Fibroblast of pulmonary artery (primary cell): ENCODE measurements at places on chromosomes 1 and 21.
A peak's percentile ranks its signal among the peaks of the same experiment; 100 is the strongest.

GRCh38 chr1:234746798-234747196 is 136.8 kb upstream of the IRF2BP2 start:
- no peak for DNase-seq

- DNase-seq, result no peak
Measured at GRCh38 chr1:42817440-42817767, 207 bp upstream of the SVBP start.

GRCh38 chr1:99374109-99374508 is 109.8 kb downstream of the PLPPR4 start:
- DNase-seq, result no peak

GRCh38 chr1:226601456-226601855 is 52.9 kb downstream of the STUM start:
- DNase-seq, result no peak

- no peak for DNase-seq
Measured at GRCh38 chr1:118304722-118305359, 119.8 kb upstream of the SPAG17 start.

GRCh38 chr1:98920441-98921110 is 84.1 kb downstream of the PLPPR5 start:
- DNase-seq, result peak; percentile 34

- no peak for DNase-seq
Measured at GRCh38 chr1:173869021-173869359, 810 bp downstream of the ZBTB37 start.

DNA sequence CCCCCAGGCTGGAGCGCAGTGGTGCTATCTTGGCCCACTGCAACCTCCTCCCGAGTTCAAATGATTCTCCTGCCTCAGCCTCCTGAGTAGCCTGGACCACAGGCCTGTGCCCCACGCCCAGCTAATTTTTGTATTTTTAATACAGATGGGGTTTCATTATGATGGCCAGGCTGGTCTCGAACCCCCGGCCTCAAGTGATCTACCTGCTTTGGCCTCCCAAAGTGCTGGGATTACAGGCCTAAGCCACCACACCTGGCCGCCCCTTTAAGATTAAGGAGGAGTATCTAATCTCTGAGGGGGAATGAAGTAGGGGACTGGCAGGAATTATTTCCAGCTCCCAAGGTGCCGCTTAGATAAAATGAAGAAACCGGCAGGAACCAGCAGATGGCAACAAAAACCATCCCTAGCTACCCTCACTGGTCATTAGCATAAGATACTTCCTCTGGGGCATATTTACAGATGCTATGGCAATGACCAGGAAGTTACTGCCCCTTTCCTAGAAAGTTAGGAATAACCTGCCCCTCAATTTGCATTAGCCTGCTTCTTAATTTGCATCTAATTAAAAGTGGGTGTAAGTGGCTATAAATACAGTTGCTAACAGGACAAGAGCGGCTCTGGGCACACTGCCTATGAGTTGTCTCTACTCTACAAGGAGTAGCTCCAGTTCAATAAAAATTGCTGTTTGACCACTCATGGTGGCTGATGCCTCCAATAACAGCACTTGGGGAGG is 7.1 kb upstream of the NSUN4 start:
- peak; percentile 57 for DNase-seq

DNA sequence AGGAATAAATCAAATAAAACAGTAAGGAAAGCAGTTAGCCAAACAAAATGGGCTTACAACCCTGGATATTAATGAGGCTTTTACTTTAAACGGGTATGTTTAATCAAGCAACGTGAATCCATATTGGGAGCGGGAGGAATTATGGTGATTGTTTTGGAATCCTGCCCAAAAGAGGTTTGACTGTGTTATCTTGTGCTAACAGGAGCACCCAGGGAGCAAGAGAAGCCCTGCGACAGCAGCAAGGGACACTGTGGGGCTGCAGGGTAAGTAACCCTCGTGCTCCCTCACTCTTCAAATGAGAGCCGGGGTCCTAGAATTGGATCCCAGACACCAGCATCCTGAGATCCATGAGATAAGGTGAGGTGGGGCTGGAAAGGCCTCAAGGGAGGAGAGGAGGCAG is 72.6 kb upstream of the PGBD5 start:
- no peak for DNase-seq

- peak; percentile 30 for DNase-seq
Measured at GRCh38 chr21:37450445-37450941, 83.9 kb downstream of the DYRK1A start.

DNA sequence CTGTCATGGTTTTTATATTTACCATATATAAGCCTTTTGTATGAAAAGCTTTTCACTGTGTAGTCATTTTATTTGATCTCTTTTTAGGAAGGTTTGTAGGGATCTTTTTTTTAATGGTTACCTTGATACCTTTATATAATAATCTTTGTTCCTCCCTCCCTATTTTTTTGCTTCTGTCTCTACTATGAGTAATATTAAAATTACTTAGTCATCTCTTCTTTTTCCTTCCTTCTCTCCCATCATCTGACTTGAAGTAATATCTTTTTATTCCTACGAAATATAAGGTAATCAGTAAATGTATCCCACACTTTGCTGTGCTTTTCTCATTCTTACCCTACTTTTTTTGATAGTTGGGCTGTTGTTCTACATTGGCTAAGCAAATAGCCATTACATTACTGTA is 161.4 kb downstream of the MAGI3 start:
- no peak for DNase-seq

GRCh38 chr1:200654660-200655059 is 15.0 kb downstream of the DDX59 start:
- no peak for DNase-seq

DNA sequence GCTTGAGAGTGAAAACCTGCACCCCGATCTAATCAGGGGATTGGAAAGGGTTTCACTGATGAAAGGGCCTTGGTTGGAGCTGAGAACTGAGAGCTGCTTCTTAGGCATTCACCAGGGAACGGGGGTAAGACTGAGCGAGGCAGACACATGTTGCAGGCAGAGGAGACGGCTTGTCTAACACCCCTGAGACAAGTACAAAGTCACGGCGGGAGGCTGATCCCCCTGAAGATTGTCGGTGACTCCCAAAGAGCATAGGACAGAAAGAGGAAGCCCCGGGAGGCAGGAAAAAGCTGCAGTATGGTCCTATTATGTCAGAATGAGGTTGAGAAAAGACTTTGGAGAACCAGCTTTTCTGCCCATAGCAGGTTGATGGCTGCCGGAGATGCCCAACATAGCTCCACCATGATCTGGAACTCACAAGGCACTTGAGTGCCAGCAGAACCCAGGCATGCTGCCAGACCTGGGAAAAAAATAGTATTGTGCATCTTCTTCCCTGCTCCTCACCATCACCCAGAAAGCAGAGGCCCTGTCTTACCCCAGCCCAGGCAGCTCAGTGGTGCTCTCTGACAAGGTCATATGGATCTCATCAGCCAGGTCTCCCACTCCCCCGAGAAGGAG is 463.9 kb upstream of the PROX1 start:
- no peak for DNase-seq

DNA sequence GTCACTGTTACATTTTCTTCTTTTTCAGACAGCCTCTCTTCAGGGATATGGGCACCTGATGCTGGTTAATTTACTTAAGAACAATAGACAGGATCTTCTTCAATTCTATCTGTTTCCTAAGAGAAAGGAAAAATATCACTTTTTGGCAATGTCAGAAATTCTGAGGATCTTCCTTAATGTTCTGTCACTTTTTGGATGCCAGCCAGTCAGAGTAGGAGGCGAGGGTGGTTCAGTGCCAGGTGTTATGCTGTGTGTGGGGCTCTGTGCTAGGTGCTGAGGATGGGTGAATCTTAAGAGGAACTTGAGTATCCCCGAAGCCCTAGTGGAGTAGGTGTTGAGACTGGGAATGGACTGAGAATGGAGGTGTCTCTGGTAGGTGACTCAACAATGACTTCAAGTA is 133.5 kb downstream of the UCK2 start:
- DNase-seq, result no peak

- DNase-seq, result peak; percentile 79
Measured at GRCh38 chr21:38455403-38455802, 42.9 kb downstream of the ERG start.

GRCh38 chr1:232439011-232439410 is 190.9 kb downstream of the SIPA1L2 start:
- no peak for DNase-seq

DNA sequence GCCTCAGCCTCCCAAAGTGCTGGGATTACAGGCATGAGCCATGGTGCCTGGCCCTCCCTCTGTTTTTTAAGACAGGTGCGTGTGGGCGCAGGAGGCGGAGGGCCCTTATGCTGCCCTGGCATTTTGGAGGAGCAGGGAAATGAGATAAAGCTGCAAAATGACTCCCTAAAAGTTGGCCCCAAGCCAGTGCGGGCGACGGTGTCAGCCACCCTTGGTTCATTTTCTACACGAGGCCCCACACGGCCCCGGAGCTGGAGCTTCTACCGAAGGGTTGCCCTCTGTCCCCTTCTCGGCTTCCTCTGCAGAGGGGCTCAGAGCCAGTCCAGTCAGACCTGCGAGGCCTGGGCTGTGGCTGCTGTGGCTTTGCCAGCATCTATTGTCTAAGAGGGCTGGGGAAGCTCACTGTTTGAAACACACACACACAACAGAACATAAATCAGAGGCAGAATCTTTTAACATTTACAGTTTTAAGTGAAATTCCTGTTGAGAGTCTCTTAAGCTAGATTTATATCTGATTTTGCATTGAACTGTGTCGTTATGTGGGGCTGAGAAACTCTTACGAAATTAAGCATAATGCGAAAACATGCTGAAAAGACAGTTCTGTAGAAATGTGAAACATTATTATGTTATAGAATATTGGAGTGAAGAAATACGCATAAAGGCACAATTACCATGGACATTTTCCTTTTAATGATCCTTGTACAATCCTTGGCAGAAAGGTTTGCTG is 255.9 kb downstream of the CAMTA1 start:
- no peak for DNase-seq

- DNase-seq, result no peak
Measured at GRCh38 chr1:89147678-89148658, 22.1 kb upstream of the GBP2 start.

- peak; percentile 46 for DNase-seq
Measured at GRCh38 chr1:15866721-15867201, 19.3 kb downstream of the SPEN start.

- DNase-seq, result peak; percentile 49
Measured at GRCh38 chr1:6262555-6263420, 1.9 kb upstream of the GPR153 start.

GRCh38 chr1:61782771-61783170 is 40.5 kb downstream of the PATJ start:
- no peak for DNase-seq

GRCh38 chr1:205339717-205340116 is 17.0 kb downstream of the KLHDC8A start:
- DNase-seq, result no peak

GRCh38 chr1:92441697-92442342 is 44.9 kb downstream of the GFI1 start:
- DNase-seq, result no peak

DNA sequence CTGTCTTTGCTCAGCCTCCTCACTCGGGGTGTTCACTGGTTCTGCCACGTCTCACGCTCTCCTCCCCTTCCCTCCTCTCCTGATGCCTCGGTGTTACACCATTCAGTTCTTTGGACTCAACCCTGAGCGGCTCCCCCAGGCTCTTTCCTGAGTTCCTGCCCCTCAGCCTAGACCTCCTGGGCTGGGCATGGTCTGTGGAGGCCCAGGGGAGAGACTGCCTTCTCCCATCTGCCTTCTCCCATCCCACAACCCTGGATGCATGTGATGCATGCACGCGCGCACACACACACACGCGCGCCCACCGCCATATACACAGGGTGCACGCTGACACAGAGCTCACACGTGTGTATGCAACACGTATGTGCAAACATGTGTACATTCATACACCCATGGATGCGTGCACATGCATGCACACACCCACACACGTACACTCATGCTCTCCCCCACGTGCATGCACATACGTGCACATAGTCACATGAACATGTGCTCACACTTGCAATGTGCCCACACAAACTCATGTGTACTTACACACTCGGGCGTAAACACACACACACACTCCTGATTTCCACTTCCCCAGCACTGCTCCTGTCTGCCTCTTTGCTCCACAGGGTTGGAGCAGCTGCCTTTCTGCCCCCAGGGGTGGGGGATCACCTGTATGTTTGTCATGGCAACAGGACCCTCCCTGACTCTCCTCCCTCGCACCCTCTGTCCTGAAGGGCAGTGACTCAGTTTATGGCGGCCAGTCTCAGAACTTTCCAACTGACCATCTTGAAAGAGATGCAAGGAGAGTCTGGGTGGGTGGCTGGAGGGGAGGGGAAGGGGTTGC is 59.0 kb downstream of the HUNK start:
- no peak for DNase-seq

- no peak for DNase-seq
Measured at GRCh38 chr1:168972887-168973286, 133.6 kb upstream of the ATP1B1 start.

GRCh38 chr1:43982808-43983207 is 3.8 kb downstream of the B4GALT2 start:
- no peak for DNase-seq

DNA sequence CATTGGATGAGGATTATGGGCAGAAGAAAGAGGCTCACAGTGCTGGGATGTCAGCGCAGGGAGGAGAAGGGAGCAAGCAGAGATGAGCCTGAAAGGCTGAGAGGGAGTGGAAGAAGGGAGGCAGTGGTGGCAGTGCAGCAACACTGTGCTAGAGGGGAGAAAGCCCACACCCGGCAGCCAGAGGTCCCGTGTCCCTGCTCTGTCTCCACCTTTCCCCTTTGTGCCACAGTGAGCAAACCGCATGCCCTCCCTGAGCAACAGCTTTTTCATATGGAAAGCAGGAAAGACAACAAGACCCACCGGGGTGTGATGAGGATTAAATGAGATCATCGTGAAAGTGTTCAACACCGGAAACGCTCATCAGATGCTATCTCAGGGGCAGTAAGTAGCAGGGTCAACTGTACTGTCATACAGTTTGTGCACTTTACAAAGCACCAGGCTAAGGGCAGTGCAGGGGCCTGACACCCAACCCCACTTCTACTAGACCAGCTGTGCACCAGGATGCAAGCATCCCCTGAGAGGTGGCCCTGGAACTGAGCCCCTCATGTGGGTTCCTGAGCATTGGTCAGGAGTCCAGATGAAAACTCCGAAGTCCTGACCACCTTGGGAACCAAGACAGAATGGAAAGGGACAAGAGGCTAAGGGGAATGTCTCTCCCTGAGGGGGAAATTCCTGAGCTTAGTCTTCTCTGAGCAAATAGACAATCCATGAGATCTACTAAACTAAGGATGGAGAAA is 9.1 kb downstream of the NHLH1 start:
- no peak for DNase-seq

DNA sequence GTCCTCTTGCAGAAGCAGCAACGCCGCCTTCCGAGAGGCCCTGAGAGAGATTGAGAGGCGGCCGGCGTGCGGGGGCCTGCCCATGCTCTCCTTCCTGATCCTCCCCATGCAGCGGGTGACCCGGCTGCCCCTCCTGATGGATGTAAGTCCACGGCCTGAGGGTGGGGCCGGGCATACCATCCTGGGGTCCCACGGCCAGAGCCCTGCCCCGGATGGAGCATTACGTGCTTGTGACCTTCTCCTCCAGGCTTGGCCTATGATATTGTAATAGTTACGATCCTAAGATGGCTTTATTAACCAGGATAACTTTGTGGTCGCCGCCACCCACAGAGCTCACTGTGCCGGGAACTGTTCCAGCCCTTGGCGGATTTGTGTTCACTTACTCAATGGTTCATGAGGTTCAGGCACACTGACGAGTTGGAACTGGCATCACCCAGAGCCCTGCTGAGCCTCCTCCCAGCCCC is 18.9 kb downstream of the ARHGEF16 start:
- DNase-seq, result peak; percentile 46
